ENCODE measurements at places on chromosomes 16 and 17. TPM values are rescaled to one million over a fixed set of nuclear protein-coding genes. Genes with fewer than 3 reads are reported as not detected.

ABCC3 gene
- total RNA-seq, result 12.1 TPM

TMEM238L gene
- total RNA-seq, result not detected

GRCh38 chr16:4265676-4266075 lies 7.1 kb downstream of the TFAP4 start:
- no peaks in the 10 kb centered on the region for H3K27me3 ChIP-seq
- peaks cover 28% of the 10 kb centered on the region for H3K4me1 ChIP-seq
- H3K36me3 ChIP-seq, result no peaks in the 10 kb centered on the region
- H3K27ac ChIP-seq, result no peak overlapping the region
- no peak for DNase-seq

DNA sequence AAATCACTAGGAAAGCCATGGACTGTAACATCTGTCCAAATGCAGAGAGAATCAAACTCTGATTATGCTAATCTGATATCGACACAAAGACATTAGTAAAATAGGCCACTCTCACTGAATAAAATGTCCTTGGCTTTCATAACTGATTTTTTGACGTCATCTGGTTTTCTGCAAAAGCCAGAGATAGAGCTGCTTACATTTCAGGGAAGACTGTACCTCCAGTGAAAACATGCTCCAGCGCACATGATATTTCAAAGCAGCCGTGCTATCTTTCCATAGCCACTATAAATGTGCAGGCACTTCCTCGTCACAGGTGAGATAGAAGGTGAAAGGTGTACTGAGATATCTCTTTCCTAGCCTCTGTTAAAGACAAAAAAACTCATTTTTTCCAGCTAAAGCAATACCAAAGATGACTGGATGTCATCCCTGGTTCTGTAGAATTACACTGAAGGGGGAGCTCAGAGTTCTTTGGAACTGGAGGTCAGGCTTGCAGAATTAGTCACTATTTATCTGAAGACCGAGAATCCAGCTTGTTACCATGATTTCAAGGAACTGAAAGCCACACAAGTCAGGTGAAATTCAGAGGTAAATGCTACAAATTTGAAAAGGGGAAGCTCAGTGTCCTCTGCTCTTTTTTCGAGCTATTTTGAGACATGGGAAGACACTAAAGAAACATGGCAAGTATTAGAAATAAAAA lies 249.5 kb downstream of the CA10 start:
- H3K4me1 ChIP-seq, result no peaks in the 10 kb centered on the region
- DNase-seq, result no peak
- H3K36me3 ChIP-seq, result no peaks in the 10 kb centered on the region
- H3K27me3 ChIP-seq, result no peaks in the 10 kb centered on the region
- no peak overlapping the region for H3K4me3 ChIP-seq

KRT33A gene
- total RNA-seq, result 3.1 TPM

VAT1 gene
- total RNA-seq, result 277 TPM
